ENCODE measurements at places on chromosomes 3 and 15. TPM values are rescaled to one million over a fixed set of nuclear protein-coding genes. Genes with fewer than 3 reads are reported as not detected.

The UPK1B gene
- not detected for total RNA-seq

The TRIM42 gene
- total RNA-seq, result not detected

GRCh38 chr15:90085565-90085964 lies 16.7 kb downstream of the IDH2 start:
- no peak for DNase-seq

DNA sequence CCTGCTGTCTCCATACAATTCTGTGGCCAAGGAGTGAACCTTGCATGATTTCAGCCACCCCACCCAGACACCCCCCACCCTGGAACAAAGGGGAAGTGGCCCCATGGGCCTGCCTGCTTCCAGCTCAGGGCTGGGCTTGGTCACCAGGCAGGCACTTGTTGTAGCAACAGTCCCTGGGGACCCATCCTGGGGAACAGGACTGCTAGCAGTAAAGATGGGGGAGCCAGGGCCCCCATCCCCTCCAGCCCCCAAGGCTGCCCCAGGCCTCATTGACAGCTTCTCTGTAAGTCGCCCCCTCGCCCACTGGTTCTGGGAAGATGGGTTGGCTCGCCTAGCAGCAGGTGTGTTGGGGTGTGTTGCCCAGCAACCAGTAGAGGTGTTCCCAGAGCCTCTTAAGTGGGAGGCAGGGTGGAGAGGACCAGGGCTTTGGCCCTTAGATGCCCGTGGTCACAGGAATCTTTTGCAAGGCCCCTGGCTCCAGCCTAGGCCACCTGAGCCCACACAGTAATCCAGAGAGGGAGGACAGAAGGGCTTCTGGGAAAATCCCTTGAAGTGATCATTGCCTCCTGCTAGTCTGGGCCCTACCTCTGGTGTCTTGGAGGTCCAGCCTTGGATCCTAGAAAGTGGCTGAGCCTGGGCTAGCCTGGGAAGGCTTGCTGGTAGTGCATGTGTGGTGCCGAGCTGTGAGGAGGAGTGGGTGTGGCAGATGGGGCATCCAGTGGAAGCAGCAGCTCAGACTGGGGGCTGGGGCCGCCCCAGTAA lies 48.9 kb downstream of the CYP11A1 start:
- no peak for DNase-seq

DNA sequence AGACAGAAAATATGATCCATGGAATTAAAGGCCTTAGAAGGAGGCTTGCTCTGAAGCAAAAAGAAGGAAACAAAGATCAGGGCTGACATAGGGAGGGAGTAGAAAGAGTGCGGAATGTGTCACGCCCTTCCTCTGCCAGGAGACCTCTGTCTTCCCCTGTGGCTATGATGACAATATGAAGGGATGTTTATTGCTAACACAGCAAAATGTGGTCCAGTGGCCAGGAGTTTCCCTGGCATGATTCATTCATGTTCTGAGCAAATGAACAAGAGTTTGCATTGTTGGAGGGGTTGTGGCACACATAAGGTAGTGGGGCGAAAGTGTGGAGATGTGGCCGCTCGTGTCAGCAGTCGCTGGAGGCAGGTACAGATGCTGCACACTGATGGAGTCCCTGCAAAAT lies 169.4 kb downstream of the SHQ1 start:
- DNase-seq, result no peak

Data from activated naive CD4-positive, alpha-beta T cell treated with anti-CD3 and anti-CD28 coated beads, Interleukin-2, amount 50 U/mL, for 72 hours (primary cell).